ENCODE measurements at places on chromosomes 2 and 18.

DNA sequence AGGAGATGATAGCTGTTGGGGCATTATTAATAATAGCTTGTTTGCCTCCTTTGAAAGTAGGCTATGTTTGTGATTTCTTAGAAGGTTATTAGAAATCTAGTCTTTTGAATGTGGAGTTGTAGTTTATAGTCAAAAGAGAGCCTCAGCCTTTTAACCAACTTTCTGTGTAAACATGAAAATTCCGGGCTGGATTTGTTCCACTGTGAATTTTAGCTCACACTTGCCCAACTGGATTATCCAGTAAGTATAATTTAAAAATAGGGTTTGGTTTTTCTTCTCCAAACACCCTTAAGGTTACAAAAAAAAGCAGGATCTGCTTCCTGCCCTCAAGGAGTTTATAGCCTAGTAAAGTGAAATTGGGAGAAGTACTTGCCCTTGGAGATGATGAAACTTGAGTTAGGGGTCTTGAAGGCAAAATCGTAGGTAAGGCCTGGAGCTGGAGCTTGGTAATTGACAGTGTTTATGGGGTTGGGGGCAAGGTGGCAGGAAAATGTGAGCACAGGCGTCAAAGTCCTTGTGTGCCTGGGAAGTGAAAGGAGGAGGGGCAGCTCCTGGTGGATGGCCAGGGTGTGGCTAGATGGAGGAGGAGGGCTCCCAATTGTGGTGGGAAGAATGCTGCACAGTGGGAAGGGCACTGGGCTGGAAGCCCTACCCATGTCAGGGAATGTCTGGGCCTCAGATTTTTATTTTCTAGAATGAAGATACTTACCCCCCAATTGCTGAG lies 21.3 kb downstream of the ITGA6 start:
- DNase-seq = no peak

DNA sequence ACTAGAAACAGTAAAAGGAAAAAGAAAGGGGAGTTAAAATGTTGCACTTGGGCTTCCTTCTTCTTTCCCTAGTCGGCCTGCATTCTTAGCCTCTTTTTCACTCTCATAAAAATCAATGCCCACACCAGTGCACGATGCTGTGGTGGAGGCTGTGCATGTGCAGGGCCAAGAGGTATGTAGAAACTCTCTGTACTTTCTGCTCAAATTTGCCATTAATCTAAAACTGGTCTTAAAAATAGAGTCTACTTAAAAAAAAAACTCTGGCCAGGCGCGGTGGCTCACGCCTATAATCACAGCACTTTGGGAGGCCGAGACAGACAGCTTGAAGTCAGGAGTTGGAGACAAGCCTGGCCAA lies 11.1 kb downstream of the TRAPPC8 start:
- no peak for DNase-seq

DNA sequence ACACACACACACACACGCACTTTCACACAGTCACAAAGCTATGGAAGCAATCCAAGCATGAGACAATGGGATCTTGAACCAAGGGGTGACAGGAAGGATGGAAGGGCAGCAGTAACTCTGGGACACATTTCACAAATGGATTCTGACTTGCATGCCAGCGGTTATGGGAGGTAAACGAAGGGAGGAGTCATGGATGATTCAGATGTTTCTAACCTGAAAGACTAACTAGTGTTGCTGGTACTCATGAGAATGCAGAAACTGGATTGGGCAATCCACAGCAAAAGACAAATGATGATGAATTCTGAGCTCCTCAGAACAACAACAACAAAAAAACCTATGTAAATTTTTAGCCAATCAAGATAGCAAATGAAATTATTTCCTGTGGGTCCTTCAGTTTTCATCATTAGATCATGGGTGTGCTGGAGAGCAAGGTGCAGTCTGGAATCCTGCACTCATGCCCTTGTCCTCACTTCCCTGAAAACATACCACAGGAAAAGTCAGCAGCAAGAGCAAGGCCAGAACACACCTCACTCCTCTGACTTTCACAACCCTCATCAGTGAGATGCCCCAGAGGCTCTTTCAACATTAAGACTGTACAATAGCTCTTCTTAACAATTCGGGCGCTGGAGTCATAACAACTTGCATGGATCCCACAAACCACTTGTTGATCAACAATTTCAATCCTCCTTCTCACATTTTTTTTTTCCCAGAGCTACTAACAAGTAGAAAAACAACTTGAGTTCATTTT lies 32.6 kb downstream of the ABCA12 start:
- DNase-seq = no peak

GRCh38 chr18:21904856-21905255 lies 164.3 kb downstream of the MIB1 start:
- no peak for DNase-seq

GRCh38 chr2:128786316-128786715 lies 467.6 kb upstream of the HS6ST1 start:
- no peak for DNase-seq

- no peak for DNase-seq
Measured at GRCh38 chr18:3305354-3305762, 43.4 kb downstream of the MYL12B start.

- no peak for DNase-seq
Measured at GRCh38 chr2:164843346-164843911, 1.8 kb upstream of the COBLL1 start.

DNA sequence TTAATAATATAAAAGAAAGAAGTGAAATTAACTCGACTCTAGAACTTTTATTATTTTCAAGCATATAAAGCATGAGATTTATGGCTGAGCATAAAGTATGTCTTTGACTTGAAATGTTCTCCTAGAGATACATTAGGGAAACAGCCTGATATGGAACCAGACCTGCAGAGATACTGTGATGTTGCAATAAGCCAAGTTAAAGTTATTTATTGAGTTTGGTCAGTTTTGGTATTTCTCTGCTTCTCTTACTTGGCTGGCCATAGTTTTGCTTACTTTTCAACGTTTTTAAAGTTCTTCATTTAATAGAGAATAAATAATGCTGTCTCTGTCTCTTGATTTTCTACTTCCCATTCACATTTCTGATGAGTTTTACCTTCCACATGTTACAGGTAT lies 76.0 kb downstream of the GFPT1 start:
- no peak for DNase-seq

DNA sequence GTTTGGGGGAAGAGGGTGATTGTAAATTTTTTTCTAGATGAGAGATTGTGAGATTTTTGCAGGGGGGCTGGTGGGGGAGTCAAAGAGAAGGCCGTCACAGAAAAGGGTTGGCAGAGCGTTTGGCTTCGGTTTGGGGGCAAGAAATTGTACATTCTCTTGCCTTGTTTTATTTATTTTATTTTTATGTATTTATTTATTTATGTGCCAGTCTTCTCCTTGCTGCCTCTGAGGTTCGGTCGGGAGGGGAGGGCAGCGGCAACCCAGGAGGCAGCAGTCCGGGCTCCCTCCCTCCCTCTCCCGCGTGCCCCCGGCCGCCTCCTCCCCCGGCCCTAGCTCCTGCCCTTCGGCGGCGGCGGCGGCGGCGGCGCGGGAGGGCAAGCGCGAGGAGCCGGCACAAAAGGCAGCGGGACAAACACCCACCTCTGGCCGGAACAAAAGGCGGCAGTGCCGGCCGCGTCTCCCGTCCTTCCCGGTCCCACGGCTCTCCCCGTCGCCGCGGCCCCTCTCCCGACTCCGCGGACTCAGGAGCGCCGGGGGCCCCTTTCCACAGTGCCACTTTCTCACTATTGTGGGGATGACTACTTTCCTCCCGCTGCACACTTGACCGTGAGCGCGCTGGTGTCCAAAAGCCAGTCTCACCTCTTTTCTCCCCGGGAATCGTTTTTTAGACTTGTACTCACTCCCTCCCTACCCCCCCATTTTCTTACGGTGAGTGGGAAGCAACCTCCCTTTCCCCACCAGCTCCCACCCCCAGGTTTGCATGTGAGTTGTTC lies 1.2 kb downstream of the BCL11A start:
- DNase-seq = peak; percentile 41

DNA sequence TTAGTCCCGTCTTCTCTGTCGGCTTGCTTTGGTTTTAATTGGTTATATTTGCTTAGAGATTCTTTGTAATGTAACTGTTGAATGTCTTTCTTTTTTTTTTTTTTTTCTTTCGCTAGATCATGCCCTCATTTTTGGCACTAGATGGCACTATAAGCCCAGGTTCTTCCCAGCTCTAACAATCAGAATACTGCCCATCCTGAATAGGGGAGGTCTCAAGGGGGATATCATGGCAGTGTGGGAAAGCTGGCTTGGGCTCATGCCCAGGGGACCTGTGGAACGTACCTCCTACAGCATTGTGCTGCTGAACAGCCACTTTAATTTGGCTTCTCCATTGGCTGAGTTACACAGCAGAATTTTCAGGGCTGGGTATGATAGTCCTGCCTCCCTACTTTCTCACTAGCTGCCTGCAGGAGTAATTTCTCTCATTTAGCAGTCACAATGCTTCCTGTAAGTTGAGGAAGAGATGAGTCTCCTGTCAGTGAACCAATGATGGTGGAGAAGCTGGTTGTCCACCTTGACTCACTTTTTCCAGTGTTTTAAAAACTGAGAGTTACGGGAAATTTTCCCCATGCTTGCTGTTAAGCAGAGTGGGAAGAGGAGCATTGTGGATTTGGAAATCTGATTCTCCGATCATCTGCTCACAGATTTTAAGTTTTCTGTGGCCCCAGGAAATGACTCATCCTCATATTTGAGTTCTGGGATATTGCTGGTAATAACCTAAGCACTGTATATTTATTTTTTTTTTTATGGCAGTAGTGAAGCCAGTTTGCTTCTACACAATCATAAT lies 47.2 kb downstream of the RAD51AP2 start:
- no peak for DNase-seq

GRCh38 chr18:45253056-45253565 lies 362.2 kb upstream of the SLC14A2 start:
- no peak for DNase-seq

GRCh38 chr2:189233527-189233926 lies 54.0 kb upstream of the COL5A2 start:
- no peak for DNase-seq

DNA sequence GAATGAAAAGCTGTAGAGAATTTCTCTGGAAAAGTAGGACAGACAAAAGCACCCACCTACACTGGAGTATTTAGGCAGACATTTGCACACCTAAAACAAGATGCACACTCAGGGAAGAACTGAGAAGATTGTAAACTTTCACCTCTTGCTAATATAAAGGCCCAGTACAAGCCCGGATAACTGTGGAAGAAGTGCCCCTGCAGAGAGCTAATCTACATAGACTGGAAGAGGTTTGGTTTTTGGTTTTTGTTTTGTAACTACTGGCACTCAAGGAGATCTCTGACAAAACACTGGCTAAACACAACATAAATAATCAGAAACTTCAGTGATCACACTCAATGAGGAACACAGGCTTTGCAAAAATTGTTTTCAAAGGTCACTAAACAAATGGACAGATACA lies 782.2 kb upstream of the SLC8A1 start:
- no peak for DNase-seq

- no peak for DNase-seq
Measured at GRCh38 chr2:216499641-216500218, 1.1 kb downstream of the RPL37A start.

DNA sequence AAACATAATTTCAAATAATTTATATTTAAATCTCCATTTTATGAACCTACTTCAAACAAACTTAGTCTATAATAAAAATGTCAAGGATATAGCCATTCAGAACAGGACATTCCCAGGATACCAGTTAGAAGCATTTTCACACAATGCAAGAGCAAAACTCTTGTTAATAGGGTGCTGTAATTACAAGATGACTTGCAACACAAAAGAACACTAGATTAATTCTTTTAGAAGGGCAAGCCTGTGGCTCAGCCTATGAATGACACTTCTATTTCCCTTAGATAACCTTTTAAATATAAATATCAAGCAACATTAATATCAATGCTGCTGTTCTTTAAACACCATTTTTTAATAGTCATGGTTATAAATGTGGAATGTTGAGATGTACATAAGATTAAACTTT lies 157.9 kb upstream of the SCN7A start:
- no peak for DNase-seq

GRCh38 chr2:203867561-203868200 lies at the start of gene CTLA4:
Gene CTLA4 (plus strand): TSS chr2:203867771. CDS start chr2:203867943, 172 bp downstream.
- peak; percentile 17 for DNase-seq

- no peak for DNase-seq
Measured at GRCh38 chr2:142065156-142065555, 65.7 kb downstream of the LRP1B start.

GRCh38 chr2:181678861-181679543 lies 1.3 kb downstream of the NEUROD1 start:
- DNase-seq = no peak
